ENCODE measurements at places on chromosomes 2 and 18.

DNA sequence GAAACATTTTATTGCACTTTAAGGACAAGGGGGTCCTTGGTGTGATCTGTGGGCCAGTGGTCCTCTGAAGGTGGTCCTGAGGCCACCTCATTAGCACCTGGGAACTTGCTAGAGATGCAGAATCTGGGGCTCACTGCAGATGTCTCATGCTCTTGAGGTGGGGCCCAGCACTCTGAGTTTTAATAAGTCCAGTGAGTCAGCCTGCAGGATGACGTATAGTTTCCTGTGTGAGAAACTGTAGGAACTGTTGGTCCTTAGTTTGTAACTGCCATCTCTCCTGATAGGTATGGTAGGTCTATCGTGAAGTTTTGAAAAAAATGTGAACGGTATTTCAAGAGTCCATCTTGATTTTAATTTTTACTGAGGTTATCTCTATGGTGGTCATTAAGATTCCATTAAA lies 2.8 kb downstream of the TRPM8 start:
- DNase-seq, result no peak

- DNase-seq, result no peak
These were observed 67.9 kb downstream of the DGKD start for GRCh38 chr2:233422050-233422639.

DNA sequence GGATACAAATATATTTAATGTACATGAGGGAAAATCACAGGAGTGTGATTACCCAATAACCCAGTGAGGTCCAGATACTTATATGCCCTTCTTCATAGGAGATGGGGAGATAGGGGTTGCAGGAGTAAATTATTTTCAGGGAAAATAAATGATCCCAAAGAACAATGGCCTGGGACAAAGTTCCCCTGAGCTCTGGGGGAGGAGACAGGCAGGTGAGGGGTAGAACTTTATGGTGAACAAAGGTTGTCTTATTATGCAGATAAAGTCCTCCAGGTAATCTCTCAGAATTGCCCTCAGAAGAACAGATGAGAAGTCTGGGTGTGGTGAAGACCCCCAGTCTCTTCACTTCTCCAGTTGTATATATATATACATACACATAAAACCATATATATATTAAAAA lies 22.1 kb upstream of the RMDN2 start:
- no peak for DNase-seq

DNA sequence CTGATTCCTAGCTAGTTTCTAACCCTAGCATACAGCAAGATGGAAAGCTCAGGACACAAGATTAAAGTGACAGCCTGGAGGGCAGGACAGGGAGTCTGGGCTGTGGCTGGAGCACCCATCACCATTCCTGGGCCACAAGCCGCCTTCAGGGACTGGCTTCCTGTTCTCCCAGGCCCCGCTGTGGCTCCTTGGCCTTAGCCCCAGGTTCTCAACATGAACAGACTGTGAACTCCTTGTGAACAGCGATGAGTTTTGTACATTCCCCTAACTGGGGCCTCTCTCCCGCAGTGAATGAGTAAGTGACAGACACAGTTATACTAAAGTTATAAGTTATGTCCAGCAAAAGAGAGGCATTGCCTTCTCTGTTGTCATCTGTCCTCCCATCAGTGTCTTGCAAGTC lies 35.9 kb upstream of the SLC14A1 start:
- DNase-seq, result no peak

GRCh38 chr2:53600815-53601214 lies 166.8 kb upstream of the CHAC2 start:
- no peak for DNase-seq

DNA sequence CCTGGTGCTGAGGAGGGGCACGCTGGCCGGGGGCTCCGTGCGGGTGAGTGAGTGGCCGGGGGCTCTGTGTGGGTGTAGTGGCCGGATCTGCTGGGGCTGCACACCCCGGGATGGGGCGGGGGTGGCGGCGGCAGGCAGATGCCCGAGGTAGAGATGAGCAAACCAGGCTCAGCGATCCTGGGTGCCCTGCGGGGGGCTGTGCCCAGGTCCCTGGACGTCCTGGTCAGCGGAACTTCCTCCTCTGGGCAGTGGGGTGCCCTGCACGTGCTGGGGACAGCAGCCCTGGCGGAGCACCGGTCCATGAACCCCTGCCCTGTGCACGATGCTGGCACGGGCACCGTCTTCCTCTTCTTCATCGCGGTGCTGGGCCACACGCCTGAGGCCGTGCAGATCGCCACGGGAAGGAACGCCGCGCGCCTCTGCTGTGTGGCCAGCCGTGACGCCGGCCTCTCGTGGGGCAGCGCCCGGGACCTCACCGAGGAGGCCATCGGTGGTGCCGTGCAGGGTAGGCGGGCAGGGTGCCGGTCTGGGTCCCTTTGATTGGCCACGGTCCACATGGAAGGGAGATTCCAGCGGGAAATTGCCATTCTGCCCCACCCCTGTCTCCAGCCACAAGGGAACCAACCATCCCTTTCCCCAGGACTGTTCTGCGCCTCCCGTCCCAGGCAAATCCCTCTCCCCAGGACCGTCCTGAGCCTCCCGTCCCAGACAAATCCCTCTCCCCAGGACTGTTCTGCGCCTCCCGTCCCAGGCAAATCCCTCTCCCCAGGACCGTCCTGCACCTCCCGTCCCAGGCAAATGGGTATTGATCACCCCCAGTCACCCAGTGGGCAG lies 5.9 kb downstream of the NEU4 start:
- no peak for DNase-seq

DNA sequence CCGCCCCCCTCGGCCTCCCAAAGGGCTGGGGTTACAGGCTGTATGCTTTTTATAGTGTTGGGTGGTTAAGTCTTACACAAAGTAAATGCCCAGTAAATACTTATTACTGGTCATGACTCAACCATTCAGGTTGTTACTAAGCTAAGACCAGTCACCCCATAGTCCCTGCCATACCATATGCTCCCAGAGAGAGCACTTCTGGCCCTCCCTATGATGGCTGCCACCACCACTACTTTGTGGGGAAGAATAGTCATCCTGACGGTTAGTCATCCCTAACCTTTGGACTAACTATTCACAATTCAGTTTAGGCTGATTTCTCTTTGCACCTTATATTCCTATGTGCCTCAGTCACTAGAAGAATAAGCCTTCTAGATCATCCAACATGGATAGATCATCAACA lies 42.0 kb upstream of the MSH2 start:
- DNase-seq, result no peak

DNA sequence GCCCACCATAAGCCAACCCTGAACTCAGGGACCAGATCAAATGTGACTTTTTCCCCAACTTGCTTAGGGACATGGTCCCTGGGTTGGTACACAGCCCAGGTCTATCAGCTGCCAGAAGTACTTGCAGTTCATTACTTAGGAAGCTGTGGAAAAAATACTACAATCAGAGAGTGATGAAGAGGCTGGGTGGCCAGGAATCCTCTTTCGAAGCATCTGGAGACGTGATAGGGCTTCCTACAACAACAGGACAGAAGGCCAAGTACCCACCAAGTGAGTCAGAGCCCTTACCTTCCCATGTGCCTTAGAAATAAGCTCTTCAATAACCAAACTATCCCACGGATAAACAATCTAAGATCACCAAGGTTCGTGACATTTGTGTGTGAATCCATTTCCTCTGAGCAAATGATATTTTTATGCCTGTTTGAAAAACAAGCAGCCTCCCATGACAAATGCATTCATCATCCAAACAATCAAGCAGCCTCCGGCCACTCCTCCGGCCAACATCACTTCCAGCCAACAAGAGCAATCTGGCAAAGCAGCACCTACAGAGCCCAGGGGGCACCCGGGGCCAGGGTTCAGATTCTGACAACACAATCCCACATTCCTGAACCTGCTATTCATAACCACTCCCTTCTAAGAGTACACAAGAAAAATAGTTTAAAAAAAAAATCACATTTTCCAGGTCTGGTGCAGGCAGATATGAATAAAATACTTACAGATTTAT lies 26.4 kb downstream of the TBC1D8 start:
- DNase-seq, result peak; percentile 42

GRCh38 chr18:57267368-57267925 lies 84.9 kb upstream of the ST8SIA3 start:
- DNase-seq, result no peak

DNA sequence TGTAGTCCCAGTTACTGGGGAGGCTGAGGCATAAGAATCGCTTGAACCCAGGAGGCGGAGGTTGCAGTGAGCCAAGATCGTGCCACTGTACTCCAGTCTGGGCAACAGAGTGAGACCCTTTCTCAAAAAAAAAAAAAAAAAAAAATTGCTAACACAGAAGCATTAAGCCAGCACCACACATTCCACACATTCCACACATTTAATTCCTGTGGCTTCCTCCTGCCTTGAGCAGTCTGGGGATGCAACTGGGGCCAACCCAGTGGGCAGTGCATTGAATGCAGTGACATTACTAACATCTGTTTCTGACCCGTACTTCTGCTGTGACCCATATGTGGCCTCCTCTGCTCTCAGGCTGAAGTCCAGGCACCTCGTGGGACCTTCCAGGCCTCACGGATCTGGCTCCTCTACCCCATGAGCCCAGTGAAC lies 107.0 kb downstream of the BCL2L11 start:
- DNase-seq, result no peak

- DNase-seq, result no peak
These were observed 19.2 kb downstream of the SPTBN1 start for GRCh38 chr2:54475285-54475684.

- no peak for DNase-seq
These were observed 212.4 kb downstream of the RPIA start for GRCh38 chr2:88903749-88904353.

- DNase-seq, result no peak
These were observed 96.4 kb downstream of the CERS6 start for GRCh38 chr2:168552450-168552856.

GRCh38 chr2:41605311-41605710 lies 442.5 kb upstream of the PKDCC start:
- DNase-seq, result no peak

GRCh38 chr2:196274387-196274809 lies 103.0 kb upstream of the STK17B start:
- DNase-seq, result peak; percentile 35

DNA sequence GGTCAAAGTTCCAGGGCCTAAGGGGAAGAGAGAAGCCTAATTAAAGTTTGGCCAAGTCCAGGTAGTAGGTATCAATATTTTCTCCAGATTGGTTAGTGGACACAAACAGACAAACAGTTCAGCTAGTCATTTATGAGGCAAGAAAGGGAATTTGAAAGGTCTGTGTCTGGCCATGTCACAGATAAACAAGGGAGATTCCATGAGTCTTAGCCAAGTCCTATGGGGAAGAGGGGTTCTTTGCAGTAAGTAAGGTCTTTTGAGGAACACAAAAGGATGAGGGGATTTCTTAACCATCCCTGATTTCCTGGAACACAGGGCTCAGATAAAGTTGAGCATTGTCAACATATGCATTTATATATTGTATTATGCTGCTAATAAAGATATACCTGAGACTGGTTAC lies 310.8 kb downstream of the PLCL1 start:
- no peak for DNase-seq

GRCh38 chr2:28452534-28453081 lies 43.3 kb upstream of the PLB1 start:
- DNase-seq, result peak; percentile 7

DNA sequence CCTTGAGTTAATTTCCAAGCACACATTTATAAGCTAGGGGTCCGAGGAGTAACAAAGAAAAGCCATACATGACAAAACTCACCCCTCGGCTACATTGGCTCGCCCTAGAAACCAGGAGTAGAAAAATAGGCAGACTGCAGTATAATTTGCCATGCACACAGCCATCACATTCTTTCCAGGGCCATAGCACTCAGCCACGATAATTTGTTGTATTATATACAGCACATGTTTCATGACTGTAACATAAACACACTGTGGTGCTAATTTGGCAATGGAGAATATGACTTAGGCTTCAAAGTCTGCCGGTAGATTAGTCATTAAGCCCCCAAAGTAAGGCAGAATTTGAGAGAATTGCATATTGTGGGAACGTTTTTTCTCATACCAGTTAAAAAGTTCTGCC lies 254.9 kb downstream of the ZNF521 start:
- no peak for DNase-seq

DNA sequence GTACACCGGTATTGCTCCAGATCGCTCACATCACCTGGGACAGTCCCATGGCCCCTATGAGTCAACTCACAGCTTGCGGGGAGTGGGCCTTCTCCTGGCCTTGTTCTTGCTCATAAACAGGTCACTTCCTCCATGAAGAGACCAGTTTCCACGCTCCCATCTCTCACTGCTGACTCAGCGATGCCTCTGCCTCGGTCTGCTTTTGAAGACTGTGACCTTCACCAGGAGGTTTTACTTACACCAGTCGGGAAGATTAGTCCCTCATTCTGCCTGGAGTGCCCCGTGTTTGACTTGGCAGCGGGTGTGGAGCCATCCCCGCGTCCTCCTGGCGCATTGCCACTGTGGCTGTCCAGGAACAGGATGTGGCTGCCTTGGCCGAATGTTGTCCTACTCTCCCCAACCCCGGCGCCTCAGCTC lies 159.8 kb downstream of the RHBDD1 start:
- peak; percentile 6 for DNase-seq

DNA sequence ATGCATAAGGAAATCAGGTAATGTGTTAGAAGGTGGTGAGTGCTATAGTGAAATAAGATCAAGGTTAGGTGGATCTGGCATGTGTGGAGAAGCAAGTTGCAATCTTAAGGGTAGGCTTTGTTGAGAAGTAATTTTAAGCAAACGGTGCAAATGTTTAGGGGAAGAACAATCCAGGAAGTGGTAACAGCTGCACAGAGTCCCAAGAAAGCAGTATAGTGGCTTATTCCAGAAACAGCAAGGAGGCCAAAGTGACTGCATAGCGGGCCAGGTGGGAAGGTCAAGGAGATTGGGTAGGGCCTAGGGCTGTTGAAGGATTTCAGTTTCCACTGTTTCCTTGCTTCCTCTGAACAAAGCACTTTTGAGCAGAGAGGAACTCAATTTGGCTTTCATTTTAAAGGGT lies 30.0 kb upstream of the RAB1A start:
- DNase-seq, result no peak

DNA sequence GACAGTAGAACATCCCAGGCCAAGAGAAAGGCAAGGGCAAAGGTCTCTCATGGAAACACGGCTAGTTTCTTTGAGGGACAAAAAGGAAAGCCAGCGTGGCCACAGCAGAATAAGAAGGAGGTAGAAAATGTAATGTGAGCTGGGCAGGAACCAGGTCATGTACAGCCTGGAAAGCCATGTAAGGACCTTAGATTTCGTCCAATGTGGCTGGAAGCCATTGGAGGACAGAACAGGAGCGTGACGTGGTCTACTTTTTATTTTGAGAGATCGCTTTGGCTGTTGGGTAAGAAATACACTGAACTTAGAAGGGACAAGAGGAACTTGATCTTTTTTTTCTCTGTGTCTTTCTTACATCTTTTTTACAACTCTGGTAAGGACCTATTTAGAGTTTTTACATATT lies 57.8 kb upstream of the ANKRD44 start:
- DNase-seq, result no peak

DNA sequence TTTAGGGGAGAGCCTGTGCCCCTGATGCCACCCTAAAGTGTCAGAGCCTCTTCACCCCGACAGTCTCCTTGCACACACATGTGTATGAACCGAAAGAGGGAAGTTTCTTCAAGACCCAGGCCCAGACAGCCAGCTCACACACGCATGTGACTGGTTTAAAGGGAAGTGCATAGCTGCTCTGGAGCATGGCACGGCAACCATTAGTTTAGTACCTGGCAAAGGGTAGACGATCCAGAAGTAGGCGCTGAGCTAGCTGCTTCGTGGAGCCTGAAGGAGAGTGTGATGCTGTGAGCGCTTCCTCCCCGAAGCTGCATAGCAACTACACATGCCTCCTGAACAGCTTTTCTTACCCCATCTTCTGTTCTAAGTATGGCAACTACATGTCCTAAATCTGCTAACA lies 91.7 kb downstream of the ZCCHC2 start:
- no peak for DNase-seq
